Left lobe of liver (tissue), 2 donors: ENCODE measurements at places on chromosomes 12 and 14.

- DNase-seq = no peak
Observed at GRCh38 chr12:102314821-102315220, 117.2 kb upstream of the PMCH start.

GRCh38 chr12:15644700-15645099 is 144.5 kb downstream of the EPS8 start:
- no peak for DNase-seq

GRCh38 chr12:27319409-27319808 is 13.2 kb upstream of the BMAL2 start:
- no peak for DNase-seq

DNA sequence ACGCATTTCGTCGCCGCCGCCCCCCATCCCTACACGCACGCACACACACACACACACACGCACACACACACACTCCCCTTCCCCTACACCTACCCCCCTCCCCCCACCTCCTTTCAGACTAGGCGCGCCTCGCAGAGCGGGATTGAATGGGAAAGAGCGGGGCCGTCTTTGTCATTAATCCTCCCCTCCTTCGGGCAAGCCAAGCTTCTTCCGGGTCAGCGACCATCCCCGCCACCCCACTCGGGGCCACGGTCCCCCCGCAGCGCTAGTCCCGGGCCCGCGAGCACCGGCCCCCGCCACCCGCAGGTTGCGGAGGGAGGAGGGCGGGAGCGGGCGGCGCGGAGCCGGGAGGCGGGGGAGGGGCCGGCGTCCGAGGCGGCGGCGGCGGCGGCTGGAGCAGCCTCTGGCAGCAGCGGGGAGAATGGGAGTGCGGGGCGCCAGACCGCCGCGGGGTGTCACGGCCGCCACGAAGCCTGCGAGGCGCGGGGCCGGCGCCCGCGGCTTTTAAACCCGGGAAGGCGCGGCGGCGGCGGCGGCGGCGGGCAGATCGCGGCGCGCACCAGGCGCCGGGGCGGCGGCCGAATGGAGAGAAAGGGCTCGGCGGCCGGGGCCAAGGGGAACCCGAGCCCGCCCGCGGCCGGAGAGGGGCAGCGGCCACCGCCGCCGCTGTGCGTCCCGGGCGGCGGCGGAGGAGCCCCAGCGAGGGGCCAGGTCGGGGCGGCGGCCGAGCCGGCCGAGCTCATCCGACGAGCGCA is at the start of gene TTC9:
Gene TTC9, plus strand, starts transcription at position 369 of the 755 bp plus-strand sequence. Its CDS starts 214 bp downstream, at position 583.
- DNase-seq = no peak

DNA sequence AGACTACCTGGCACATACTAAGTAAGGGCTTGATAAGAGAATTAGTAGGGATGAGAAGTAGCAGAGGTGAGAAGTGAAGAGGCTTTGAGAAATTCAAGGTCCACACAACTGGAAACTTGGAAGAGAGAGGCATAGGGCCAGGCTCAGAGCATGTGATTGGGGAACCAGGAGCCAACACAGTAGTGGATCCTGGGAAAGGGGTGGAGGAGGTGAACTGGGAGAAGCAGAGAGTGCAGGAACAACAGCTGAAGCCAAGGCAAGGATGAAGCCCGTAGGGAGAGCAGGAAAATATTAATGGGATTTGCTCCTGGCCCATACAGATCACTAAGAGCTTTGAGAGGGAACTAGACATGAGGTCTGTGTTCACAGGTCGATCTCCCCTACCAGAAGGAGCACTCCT is 1.4 kb upstream of the ITGB7 start:
- DNase-seq = no peak

GRCh38 chr12:75960954-75961661 is 70.5 kb downstream of the PHLDA1 start:
- no peak for DNase-seq

DNA sequence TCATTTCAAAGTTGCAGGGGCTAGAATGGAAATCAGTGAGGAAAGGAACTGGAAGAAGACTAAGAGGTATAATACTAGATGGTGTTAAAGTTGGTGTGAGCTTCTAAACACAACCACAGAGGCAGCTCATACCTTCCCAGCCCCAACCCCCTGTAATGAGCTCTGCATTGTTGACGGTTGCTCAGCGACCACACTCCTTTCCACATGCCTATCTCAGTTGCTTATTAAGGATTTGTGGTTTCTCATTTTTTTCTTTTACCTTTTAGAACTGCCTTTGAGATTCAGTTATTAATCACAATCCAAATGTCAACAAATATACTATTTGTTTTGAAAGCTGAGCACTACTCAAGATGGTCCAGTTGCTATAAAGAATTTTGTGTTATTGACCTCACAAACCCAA is 62.1 kb upstream of the KIF21A start:
- DNase-seq = no peak

- DNase-seq = no peak
Observed at GRCh38 chr14:55333711-55334485, 62.7 kb downstream of the FBXO34 start.

DNA sequence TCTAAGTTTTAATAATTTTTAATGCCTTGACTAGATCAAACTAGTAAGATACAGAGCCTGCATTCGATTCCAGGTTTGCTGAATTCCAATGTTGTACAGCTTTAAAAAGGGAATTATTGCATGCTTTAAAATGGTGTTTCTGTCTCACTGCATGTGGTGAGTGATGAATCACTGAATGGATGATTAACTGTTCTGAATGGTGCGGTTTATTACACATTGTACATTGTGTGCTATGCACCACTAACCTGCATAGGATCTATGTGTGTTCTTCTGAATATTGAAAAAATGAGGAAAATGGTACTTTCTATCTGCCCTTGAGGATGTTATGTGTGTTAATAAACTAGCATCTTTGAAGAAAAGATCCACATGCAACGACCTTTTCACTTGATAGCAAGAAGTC is 231.7 kb downstream of the NRXN3 start:
- no peak for DNase-seq

GRCh38 chr14:104136472-104137296 is 1.7 kb upstream of the KIF26A start:
- no peak for DNase-seq

DNA sequence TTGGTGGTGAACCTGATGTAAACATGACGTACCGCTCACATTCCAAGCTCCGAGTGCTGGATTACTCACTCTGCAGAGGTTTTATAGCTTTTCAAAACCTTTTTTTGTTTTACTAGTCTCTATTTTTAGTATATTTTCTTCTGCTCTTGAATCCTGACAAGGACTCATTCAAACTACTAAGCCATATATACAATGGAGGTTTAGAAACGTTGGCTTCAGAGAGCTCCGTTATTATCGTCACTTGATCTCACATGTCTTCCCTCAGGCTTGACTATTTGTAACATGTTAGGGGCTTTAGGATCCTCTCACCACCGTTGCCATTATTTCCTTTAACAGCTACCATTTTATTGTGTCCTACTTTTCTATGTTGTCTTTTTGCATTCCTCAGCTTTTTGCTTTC is 1321.5 kb upstream of the FLRT2 start:
- no peak for DNase-seq

DNA sequence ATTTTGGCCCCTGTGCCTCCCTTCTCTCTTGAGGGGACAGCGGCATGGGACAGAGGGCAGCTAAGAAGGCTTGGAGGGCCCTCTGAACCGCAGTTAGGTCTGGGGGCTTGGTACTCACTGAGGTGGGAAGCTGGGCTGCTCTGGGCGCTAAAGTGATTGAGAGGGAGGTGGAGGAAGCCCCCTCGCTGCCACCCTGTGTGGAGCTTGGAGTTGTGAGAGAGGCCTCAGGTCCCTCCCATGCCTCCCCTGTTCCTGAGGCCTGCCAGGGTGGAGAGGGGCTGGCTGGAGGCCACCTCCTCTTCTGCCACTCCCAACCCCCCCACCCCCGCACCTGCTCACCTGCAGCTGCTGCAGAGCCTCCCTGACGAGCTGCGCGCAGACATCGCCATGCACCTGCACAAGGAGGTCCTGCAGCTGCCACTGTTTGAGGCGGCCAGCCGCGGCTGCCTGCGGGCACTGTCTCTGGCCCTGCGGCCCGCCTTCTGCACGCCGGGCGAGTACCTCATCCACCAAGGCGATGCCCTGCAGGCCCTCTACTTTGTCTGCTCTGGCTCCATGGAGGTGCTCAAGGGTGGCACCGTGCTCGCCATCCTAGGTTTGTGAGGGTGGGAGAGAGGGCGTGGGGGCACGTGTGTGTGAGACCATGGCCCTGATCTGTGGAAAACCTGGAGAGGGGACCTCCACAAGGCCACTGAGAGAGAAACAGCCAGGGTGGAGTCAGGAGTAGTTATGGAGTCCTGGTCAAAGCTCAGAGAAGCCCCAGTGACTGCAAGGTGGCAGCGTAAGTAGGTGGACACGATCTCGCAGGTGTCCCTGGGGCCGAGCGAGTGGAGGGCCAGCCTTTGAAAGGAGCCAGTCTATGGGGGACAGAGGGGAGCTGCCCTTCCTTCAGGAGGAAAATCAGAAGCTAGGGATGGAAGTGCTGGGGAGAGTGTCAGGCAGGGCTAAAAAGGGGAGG is 11.2 kb downstream of the KCNH3 start:
- DNase-seq = no peak

DNA sequence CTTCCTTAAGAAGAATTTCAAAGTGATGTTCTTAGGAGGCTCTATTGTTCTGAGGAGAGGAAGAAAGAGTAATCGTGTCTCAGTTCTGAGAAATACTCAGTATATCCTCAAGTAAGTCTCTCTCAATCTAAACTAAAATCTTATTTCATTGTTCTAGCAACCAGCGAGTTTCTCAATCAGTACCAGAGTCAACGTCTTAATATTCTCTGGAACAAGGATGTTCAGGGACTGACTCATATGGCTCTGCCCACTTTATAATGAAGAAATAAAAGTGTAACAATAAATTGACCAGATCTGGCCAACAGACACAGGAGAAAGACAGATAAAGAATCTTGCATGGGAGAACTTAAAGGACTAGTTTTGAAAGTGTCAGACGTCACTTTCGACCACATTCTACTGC is 469.8 kb upstream of the FLRT2 start:
- DNase-seq = no peak

GRCh38 chr12:70267550-70267949 is 24.3 kb downstream of the CNOT2 start:
- DNase-seq = no peak

DNA sequence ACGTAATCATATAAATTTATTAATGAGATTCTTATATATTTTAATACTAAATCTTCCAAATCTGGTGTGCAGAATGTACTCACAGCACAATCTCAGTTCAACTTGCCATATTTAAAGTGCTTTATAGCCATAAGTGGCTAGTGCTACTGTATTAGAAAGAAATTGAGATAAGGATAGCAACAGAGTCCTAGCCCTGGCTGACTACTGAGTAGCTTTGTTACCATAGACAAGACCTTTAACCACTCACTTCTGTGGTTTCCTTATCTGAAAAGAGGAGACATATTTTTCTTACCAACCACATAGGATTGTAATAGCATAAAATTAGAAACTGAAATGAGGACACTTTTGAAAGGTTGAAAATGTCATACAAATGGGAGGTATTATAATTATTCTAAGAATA is 2.0 kb upstream of the CHURC1 start:
- DNase-seq = no peak

DNA sequence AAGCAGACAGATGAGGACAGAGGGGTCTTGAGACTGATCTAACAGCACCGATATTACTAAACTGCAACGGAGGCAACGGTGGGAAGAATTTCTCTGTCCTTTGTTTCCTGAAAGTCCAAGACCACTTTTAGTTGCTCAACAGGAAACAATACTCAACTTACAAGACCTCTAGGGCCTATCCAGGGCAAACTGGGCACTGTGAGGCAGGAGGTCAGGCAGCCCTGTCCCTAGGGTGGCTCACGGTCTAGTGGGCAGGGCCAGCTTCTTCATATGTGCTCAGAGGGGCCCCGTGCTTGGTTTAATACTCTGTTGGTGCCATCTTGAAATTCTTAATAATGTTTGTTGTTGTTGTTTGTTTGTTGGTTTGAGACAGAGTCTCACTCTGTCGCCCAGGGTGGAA is 14.2 kb downstream of the SSH1 start:
- no peak for DNase-seq

GRCh38 chr12:26770239-26771070 is 62.5 kb downstream of the ITPR2 start:
- no peak for DNase-seq
